ENCODE measurements at places on chromosomes 2 and 18.

DNA sequence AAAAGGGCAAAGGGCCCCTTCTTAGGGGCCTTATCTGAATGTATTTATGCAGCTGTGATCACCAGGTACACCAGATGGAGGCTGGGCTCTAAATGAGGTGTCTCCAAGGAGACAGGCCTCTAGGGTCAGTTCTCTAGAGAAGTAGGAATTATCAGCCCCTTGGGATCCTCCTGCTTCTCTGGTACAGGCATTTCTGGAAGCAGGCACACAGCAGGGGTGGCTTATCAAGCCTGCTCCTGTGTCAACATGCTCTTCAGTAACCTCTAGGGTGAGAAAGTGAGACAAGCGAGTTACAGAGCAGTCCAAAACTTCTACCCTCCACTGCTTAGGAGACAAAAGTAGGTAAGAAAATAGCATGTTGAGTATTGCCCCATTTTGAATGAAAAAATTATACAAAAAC lies 13.8 kb downstream of the TPGS2 start:
- H3K27ac ChIP-seq: no peak overlapping the region
- H3K4me1 ChIP-seq: no peaks in the 10 kb centered on the region
- no peaks in the 10 kb centered on the region for H3K27me3 ChIP-seq
- H3K36me3 ChIP-seq: peaks cover 24% of the 10 kb centered on the region
- no peak for DNase-seq

GRCh38 chr2:10297191-10297830 lies 5.4 kb upstream of the HPCAL1 start:
- H3K4me1 ChIP-seq: peaks cover 28% of the 10 kb centered on the region
- H3K27me3 ChIP-seq: no peaks in the 10 kb centered on the region
- H3K36me3 ChIP-seq: no peaks in the 10 kb centered on the region
- H3K27ac ChIP-seq: no peak overlapping the region
- no peak overlapping the region for H3K4me3 ChIP-seq
- DNase-seq: no peak

DNA sequence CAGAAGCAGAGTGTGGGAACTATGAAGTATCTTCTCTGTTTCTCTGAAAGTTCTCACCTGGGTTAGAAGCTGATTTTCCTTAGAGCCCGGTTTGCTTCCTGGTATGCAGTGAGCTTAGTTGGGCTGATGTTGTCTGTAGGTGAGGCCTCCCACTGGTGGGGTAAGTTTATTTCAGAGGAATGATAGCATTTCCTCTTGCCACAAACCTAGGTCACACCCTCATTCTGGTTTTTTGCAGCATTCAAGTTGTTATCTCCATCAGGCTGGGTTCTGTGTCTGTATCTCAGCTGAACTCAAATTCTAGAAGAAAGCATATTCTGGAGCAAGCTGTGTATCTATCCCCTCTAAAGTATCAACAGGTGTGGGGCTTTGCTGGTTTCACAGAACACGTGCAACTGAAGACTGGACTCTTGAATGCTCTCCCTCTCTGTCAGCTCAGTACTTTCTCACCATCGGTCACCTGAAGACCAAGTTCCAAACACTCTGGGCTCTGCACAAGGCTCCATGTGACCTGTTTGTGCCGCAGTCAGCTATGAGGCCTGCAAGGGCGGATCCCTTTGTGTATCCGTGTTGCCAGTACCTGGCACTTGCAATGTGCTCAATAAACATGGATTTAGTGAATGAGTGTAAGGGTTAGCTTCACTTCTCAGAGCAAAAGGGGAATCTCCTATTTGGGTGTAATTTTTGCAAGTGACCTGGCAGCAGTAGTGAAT lies 49.5 kb upstream of the MBOAT2 start:
- no peak overlapping the region for H3K27ac ChIP-seq
- no peaks in the 10 kb centered on the region for H3K36me3 ChIP-seq
- no peaks in the 10 kb centered on the region for H3K27me3 ChIP-seq
- no peaks in the 10 kb centered on the region for H3K4me1 ChIP-seq

DNA sequence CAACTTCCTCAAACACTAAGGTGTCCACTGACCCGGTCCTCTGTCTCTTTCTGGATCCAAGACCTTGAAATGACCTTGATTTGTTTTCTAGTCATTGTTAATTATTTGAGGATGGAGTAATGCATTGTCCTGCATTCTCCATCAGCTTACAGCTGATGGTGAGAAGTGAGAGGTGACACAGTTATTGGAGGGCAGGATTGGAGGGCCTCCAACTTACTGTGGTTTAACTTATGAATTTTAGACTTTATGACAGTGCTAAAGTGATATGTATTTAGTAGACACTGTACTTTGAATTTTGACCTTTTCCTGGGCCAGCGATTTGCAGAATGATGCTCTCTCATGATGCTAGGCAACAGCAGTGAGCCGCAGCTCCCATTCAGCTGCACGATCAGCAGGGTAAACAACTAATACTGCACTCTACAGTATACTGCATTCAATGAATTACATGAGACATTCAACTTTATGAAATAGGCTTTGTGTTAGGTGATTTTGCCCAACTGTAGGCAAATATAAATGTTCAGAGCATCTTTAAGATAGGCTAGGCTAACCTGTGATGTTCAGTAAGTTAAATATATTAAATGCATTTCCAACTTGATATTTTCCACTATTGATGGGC lies 200.0 kb upstream of the MEX3C start:
- H3K36me3 ChIP-seq: no peaks in the 10 kb centered on the region
- no peaks in the 10 kb centered on the region for H3K4me1 ChIP-seq
- DNase-seq: no peak
- no peaks in the 10 kb centered on the region for H3K27me3 ChIP-seq
- no peak overlapping the region for H3K27ac ChIP-seq
- H3K4me3 ChIP-seq: no peak overlapping the region

Measured in natural killer cell (primary cell).